ENCODE measurements at places on chromosomes 5 and 9. TPM values are rescaled to one million over a fixed set of nuclear protein-coding genes. Genes with fewer than 3 reads are reported as not detected.

GRCh38 chr9:95003689-95004410, 277.4 kb downstream of the AOPEP start:
- H3K27me3 ChIP-seq, result no peaks in the 10 kb centered on the region
- H3K27ac ChIP-seq, result peak overlapping the region; percentile 99
- H3K4me1 ChIP-seq, result peaks cover 4% of the 10 kb centered on the region

DNA sequence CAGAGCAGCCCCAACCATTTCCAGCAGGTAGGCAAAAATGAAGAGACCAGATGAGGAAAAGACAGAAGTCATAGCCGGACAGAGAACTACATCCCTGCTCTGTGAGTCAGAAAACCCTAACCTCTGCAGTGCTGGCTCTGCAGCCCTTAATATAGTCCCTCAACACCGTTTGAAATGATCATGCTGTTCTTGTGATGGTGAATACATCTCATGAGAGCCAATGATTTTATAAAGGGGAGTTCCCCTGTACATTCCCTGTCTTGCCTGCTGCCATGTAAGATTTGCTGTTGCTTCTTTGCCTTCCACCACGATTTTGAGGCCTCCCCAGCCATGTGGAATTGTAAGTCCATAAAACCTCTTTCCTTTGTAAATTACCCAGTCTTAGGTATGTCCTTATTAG, 216.8 kb upstream of the RFX3 start:
- no peaks in the 10 kb centered on the region for H3K27me3 ChIP-seq
- H3K4me3 ChIP-seq, result no peak overlapping the region
- H3K36me3 ChIP-seq, result no peaks in the 10 kb centered on the region
- no peak for DNase-seq
- H3K4me1 ChIP-seq, result peaks cover 29% of the 10 kb centered on the region

GRCh38 chr5:3010953-3011763, 259.7 kb upstream of the IRX2 start:
- H3K27me3 ChIP-seq, result no peaks in the 10 kb centered on the region
- no peaks in the 10 kb centered on the region for H3K36me3 ChIP-seq
- peaks cover 5% of the 10 kb centered on the region for H3K4me1 ChIP-seq
- no peak for DNase-seq

SOX30 gene
- total RNA-seq, result not detected

MYMK gene
- total RNA-seq, result not detected

GRCh38 chr9:83433846-83434245, 104.4 kb downstream of the FRMD3 start:
- H3K27ac ChIP-seq, result no peak overlapping the region
- peaks cover 25% of the 10 kb centered on the region for H3K4me1 ChIP-seq
- H3K4me3 ChIP-seq, result no peak overlapping the region
- no peaks in the 10 kb centered on the region for H3K36me3 ChIP-seq

PCA3 gene
- not detected for total RNA-seq

DNA sequence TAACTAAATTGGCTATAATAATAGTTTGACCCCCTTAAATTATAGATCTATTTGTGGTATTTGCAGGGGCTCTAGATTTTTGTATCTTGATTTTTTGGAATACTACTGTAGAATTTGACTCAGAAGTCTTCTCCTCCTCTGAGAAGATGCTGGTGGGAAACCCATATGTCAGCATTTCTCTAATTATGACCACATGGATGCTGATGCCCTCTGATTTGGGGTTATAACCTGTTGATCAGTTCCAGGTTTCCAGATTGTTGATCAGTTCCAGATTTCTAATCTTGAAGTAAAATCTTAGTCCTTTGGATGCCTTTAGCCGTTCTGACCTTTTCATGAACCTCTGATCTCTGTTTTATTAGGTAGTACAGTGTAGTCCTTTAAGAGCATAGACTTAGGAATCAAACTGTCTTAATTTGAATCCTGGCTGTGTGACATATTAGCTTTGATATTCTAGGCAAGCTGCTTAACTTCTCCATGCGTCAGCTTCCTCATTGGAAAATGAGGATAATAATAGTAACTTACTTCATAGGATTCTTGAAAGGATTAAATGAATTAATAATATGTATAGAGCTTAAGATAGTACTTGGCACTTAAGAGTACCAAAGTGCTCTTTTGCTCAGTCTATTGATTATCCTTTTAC, 8.1 kb downstream of the FSD1L start:
- no peak overlapping the region for H3K4me3 ChIP-seq
- peaks cover 4% of the 10 kb centered on the region for H3K4me1 ChIP-seq
- H3K27ac ChIP-seq, result no peak overlapping the region
- no peaks in the 10 kb centered on the region for H3K36me3 ChIP-seq

DNA sequence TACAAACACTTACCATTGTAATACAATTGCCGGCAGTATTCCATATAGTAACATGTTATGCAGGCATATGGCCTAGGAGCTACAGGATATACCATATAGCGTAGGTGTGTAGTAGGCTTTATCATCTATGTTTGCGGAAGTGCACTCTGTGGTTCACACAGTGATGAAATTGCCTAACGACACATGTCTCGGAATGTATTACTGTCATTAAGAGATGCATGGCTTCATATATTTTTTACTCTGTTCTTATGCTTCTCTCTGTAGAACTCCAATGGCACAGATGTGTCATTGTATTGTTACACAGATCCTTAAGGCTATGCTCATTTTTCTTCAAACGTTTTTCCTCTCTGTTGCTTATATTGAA, 19.2 kb upstream of the ANKRD18A start:
- H3K27ac ChIP-seq, result no peak overlapping the region
- no peaks in the 10 kb centered on the region for H3K4me1 ChIP-seq
- no peaks in the 10 kb centered on the region for H3K36me3 ChIP-seq
- H3K27me3 ChIP-seq, result no peaks in the 10 kb centered on the region

DNA sequence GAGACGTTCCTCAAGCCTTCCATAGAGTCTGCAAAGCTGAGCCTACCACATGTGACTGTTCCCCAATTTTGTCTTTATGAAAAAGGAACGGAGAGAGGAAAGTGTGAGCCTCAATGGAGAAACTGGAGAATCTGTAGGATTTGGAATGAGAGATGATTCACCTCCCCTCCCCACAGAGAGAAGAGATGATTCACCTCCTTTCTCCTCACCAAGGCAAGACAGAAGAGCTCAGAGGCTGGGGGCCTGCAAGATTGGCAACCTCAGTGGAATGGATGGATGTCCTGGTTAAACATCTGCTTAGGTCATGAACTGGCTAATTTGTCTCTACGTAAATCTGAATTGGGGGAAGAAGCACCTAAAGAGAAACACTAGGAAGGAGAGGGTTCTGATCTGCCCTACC, 17.0 kb upstream of the MOCS2 start:
- H3K27ac ChIP-seq, result no peak overlapping the region
- DNase-seq, result no peak
- no peaks in the 10 kb centered on the region for H3K36me3 ChIP-seq

DNA sequence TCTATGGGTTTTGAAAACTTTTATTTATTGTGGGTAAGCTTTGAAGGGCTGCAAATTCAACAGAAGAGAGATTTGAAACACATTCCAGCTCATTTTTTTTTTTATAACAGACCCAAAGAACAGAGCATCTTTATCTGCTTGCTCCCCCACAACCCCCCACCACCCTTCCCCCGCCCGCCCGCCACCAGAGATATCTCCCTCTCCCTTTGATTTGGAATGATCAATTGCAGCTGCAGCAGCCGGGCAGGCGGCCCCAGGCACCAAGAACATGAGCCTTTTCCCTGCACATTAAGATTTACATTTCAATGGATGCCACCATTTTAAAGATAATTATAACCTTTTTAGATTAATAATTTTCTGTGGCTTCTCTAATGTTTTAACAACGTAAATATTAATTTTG, 510.9 kb downstream of the ZNF608 start:
- no peaks in the 10 kb centered on the region for H3K36me3 ChIP-seq
- H3K4me3 ChIP-seq, result no peak overlapping the region
- no peaks in the 10 kb centered on the region for H3K4me1 ChIP-seq
- no peaks in the 10 kb centered on the region for H3K27me3 ChIP-seq

DNA sequence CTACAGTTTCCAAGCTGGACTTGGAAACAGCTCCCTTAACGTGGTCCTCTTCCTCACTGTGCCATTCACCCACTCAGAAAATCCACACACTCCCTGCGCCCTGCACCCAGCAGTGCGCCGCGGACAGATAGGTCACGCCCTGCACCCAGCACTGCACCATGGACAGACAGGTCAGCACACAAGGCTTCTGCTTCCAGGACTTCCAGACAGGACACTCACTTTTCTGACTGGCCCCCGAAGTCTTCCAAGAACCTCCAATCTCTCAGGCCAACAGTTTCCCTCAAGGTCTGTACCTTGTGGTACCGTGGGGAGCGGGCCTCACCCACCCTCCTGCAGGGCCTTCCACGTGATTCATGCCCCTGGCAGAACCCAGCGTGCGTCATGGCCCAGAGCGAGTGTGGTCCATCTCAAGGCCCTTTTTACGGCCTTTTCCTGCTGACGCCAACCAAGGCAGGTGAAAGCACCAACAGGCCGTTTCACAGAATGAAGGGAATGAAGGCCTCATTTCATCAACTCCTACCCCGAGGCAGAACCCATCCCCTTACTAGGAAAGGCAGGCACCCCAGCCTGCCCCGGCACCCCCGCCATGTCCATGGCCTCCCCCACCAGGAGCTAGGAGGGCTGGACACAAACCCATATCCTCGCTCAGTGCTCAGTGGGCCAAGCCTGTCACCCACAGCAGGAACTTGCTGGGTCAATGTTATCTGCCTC, 17.3 kb downstream of the VAV2 start:
- H3K4me3 ChIP-seq, result no peak overlapping the region
- no peaks in the 10 kb centered on the region for H3K27me3 ChIP-seq
- peaks cover 9% of the 10 kb centered on the region for H3K4me1 ChIP-seq
- no peaks in the 10 kb centered on the region for H3K36me3 ChIP-seq
- H3K27ac ChIP-seq, result no peak overlapping the region
- DNase-seq, result no peak

- H3K27me3 ChIP-seq, result no peaks in the 10 kb centered on the region
- H3K4me3 ChIP-seq, result peak overlapping the region; percentile 88
- no peak for DNase-seq
These were observed 245 bp upstream of the DNAJC25 start for GRCh38 chr9:111630964-111631213.

- no peak for DNase-seq
- H3K27ac ChIP-seq, result no peak overlapping the region
- H3K4me1 ChIP-seq, result no peaks in the 10 kb centered on the region
These were observed 108.1 kb downstream of the FBXW11 start for GRCh38 chr5:171898386-171898785.

GRCh38 chr5:51278539-51278938, 104.7 kb upstream of the ISL1 start:
- no peak for DNase-seq
- H3K27ac ChIP-seq, result no peak overlapping the region
- no peak overlapping the region for H3K4me3 ChIP-seq
- no peaks in the 10 kb centered on the region for H3K27me3 ChIP-seq
- no peaks in the 10 kb centered on the region for H3K36me3 ChIP-seq
- no peaks in the 10 kb centered on the region for H3K4me1 ChIP-seq

DNA sequence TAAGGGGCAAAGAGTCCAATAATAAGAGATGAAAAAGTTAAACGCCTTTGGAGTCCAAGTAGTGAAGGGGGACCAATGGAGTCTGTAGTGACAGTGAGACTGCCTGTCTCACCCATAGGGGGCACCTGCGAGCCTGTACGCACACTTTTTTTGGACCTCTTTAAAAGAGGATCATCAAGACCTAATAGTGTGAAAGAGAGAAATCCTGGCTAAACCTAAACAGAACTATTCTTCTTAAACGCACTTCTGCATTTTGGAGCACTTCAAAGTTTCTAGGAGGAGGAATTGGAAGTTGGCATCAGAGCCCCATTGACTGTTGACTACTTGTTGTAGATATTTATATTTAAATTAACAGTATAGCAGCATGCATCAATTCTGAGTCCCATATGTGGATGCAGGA, 636.1 kb upstream of the KLF4 start:
- DNase-seq, result no peak
- H3K27ac ChIP-seq, result no peak overlapping the region
- no peaks in the 10 kb centered on the region for H3K27me3 ChIP-seq
- no peaks in the 10 kb centered on the region for H3K36me3 ChIP-seq
- no peaks in the 10 kb centered on the region for H3K4me1 ChIP-seq
- no peak overlapping the region for H3K4me3 ChIP-seq

- H3K27me3 ChIP-seq, result no peaks in the 10 kb centered on the region
- H3K4me3 ChIP-seq, result no peak overlapping the region
- no peaks in the 10 kb centered on the region for H3K36me3 ChIP-seq
- no peak for DNase-seq
These were observed 1209.3 kb upstream of the CDH6 start for GRCh38 chr5:29984156-29984540.

- no peaks in the 10 kb centered on the region for H3K36me3 ChIP-seq
- H3K4me3 ChIP-seq, result no peak overlapping the region
- H3K4me1 ChIP-seq, result peaks cover 50% of the 10 kb centered on the region
- DNase-seq, result no peak
- H3K27ac ChIP-seq, result peak overlapping the region; percentile 92
These were observed 89.9 kb downstream of the SH3TC2 start for GRCh38 chr5:148972974-148973374.

GRCh38 chr5:140251527-140251973, 51.4 kb downstream of the PFDN1 start:
- H3K4me1 ChIP-seq, result peaks cover 7% of the 10 kb centered on the region
- no peaks in the 10 kb centered on the region for H3K27me3 ChIP-seq
- DNase-seq, result no peak
- no peak overlapping the region for H3K4me3 ChIP-seq

TMEM252 gene
- not detected for total RNA-seq

- peak overlapping the region; percentile 26 for H3K27ac ChIP-seq
- peaks cover 75% of the 10 kb centered on the region for H3K4me1 ChIP-seq
- peaks cover 38% of the 10 kb centered on the region for H3K27me3 ChIP-seq
- H3K4me3 ChIP-seq, result no peak overlapping the region
- no peaks in the 10 kb centered on the region for H3K36me3 ChIP-seq
These were observed 1.2 kb upstream of the MZB1 start for GRCh38 chr5:139390639-139391569.

HRH2 gene
- 1.9 TPM for total RNA-seq

- H3K27me3 ChIP-seq, result peaks cover 5% of the 10 kb centered on the region
- DNase-seq, result no peak
- H3K4me1 ChIP-seq, result no peaks in the 10 kb centered on the region
- H3K36me3 ChIP-seq, result no peaks in the 10 kb centered on the region
- no peak overlapping the region for H3K27ac ChIP-seq
These were observed 9.1 kb downstream of the GFPT2 start for GRCh38 chr5:180343831-180344695.

- H3K4me1 ChIP-seq, result no peaks in the 10 kb centered on the region
- H3K4me3 ChIP-seq, result no peak overlapping the region
- H3K27ac ChIP-seq, result no peak overlapping the region
These were observed 111.4 kb downstream of the PDE8B start for GRCh38 chr5:77321793-77322394.

PCDHB12 gene
- 2.6 TPM for total RNA-seq

- H3K27ac ChIP-seq, result no peak overlapping the region
- H3K4me3 ChIP-seq, result no peak overlapping the region
- H3K4me1 ChIP-seq, result no peaks in the 10 kb centered on the region
- DNase-seq, result no peak
- no peaks in the 10 kb centered on the region for H3K27me3 ChIP-seq
These were observed 46.1 kb upstream of the RAI14 start for GRCh38 chr5:34609951-34610441.

DNA sequence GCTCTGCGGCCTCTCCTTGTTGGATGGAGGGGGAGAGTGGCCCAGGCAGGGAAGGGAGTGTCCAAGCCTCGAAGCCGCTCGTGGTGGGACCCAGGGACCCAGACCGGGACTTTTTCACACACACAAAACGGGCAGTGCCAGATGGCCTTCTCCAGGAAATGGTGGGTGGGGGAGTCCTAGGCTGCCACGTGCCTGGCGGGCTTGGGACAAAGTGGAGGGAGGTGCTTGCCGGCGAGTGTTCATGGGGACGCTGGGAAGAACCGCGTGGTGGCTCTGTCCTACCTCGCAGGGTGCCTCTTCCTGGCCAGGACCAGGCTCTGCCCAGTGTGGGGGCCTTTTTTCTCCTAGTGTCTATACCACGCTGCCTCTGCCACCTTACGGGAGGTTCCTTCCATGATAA, 155.0 kb upstream of the COL5A1 start:
- peaks cover 2% of the 10 kb centered on the region for H3K4me1 ChIP-seq
- H3K36me3 ChIP-seq, result no peaks in the 10 kb centered on the region
- peaks cover 53% of the 10 kb centered on the region for H3K27me3 ChIP-seq
- no peak overlapping the region for H3K27ac ChIP-seq
- no peak overlapping the region for H3K4me3 ChIP-seq
- no peak for DNase-seq
